ENCODE measurements at places on chromosomes 2 and 18. TPM values are rescaled to one million over a fixed set of nuclear protein-coding genes. Genes with fewer than 3 reads are reported as not detected.

- no peak overlapping the region for H3K27ac ChIP-seq
- H3K36me3 ChIP-seq: no peaks in the 10 kb centered on the region
- H3K4me3 ChIP-seq: no peak overlapping the region
- H3K27me3 ChIP-seq: no peaks in the 10 kb centered on the region
- no peaks in the 10 kb centered on the region for H3K4me1 ChIP-seq
Measured at GRCh38 chr18:50638884-50639420, 79.1 kb downstream of the MAPK4 start.

Gene NOTO
- not detected for total RNA-seq

Gene ID2
- 77.1 TPM for total RNA-seq

Gene ASB18
- total RNA-seq: not detected

DNA sequence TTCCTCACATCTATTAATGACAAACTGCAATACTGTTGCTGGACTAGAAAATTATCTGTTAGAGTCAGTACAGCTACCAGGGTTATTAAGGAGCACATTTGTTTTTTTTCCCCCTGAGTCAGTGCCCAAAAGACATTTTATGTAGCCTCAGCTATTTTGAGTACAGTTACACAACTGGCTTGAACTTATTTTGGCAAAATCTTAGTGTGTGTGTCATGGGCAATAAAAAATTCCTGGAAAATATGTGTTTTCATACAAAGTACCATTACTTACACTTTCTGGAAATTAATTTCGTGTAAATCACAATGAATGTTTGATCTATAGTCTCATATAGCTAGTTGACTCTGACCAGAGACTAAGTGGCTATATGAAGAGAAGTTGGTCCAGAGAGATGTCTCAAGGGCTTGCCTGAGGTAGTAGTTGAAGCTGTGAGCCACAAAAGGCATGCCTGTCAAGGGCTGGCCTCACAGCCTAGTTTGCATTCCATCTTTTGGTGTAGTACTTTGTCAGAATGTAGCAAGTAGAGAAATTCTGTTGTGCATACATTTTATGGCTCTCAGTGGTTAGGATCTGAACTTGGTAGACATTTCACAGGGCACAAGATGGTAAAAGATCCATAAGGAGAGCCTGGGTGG, 283.4 kb downstream of the MTX2 start:
- H3K36me3 ChIP-seq: no peaks in the 10 kb centered on the region
- no peak overlapping the region for H3K27ac ChIP-seq
- H3K4me3 ChIP-seq: no peak overlapping the region

DNA sequence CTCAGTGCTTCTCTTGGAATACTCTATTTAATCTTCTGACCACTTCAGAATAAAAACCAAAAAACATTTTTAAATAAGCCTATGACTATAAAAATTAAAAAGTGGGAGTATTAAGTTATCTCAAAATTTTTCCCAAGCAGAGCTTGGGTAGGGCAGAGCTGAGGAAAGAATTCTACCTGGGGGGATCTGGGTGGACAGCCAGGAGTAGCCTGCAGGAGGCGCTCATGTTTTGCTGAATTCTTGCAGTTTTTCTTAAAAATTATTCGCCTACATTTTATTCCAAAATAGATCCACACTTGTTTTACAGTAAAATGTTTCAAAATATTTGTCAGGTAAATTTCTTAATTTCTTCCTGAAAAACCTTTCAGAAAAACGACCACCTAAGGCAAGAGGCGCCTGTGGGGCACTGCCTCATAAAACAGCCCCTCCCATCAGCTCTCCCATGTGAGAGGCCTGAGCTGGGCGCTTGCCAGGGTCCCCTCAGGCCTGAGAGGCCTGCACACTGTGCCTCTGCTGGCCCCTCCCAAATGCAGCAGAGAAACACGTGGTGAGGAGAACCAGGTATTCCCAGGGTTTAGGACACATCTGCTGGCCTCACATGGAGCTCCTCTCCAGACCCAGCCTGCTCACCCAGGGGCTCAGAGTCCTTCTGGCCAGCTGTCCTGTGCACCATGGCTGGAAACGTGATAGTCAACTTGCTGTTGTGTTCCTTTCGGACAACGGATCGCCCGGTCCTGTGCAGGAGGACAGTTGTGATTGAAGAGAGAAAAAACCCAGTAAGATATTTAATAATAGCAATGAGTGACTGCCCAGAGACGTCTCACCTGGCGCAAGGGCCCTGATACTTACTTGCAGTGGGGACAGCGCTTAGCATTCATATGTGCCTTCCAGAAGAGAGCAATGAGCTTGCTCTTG, 17.5 kb downstream of the POLR1A start:
- H3K27ac ChIP-seq: no peak overlapping the region
- H3K27me3 ChIP-seq: no peaks in the 10 kb centered on the region
- H3K4me3 ChIP-seq: no peak overlapping the region
- no peak for DNase-seq

DNA sequence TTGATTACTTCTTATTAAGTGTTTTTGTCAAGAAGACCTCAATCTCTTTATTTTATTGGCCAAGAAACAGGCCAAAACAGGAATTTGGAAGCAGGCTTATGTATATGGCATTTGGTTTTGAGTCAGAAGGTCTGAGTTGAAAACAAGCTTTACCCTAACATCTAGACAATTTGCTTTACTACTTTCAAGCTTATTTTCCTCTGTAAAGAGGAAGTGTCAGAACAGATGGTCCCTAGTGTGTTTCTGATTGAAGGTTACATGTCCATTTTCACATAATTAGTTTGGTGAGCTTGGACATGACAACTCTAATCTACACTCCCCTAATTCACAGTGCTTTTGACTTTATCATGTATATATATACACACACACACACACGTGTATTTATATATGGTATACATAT, 19.8 kb upstream of the MAP4K4 start:
- no peak overlapping the region for H3K27ac ChIP-seq
- H3K4me1 ChIP-seq: no peaks in the 10 kb centered on the region
- DNase-seq: no peak
- no peak overlapping the region for H3K4me3 ChIP-seq
- no peaks in the 10 kb centered on the region for H3K27me3 ChIP-seq
- H3K36me3 ChIP-seq: no peaks in the 10 kb centered on the region

GRCh38 chr2:12486205-12487118, 230.3 kb upstream of the TRIB2 start:
- peaks cover 63% of the 10 kb centered on the region for H3K4me1 ChIP-seq
- H3K4me3 ChIP-seq: no peak overlapping the region
- no peaks in the 10 kb centered on the region for H3K36me3 ChIP-seq
- no peak for DNase-seq
- H3K27ac ChIP-seq: peak overlapping the region; percentile 42
- H3K27me3 ChIP-seq: no peaks in the 10 kb centered on the region

DNA sequence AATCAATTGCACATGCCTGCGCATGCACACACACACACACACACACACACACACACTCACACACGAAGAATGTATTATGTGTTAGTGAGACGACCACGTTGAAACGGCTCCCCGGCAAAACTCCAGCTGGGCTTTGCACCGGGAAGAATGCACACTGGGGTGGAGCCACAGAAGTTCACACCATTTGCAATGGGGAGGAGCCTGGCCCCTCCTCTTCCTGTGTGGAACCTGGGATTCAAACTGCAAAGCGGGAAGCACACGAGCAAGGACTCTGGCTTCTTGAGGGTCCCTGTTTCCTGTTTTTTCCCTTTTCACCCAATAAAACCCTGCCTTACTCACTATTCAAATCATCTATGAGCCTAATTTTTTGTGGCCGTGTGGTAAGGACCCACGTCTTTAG, 304.0 kb upstream of the TMEFF2 start:
- H3K36me3 ChIP-seq: no peaks in the 10 kb centered on the region
- no peaks in the 10 kb centered on the region for H3K27me3 ChIP-seq
- H3K4me3 ChIP-seq: no peak overlapping the region
- H3K4me1 ChIP-seq: no peaks in the 10 kb centered on the region

DNA sequence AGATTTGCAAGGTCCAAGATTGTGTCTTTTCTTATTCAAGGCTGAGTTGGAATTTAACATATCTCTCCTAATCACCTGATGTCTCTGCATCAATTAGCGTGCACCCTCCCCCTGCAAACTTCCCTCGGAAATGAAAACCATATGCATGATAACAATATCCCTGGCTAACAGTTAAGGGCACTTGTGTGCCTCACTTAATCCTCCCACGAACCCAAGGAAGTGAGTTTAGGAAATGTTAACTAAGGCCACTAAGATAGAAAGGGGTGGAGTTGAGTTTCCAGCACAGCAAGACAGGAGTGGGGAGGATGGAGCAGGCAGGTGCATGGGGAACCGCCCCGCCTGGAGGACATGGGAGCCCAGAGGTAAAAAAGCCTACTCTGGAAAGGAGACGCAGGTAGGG, 52.4 kb upstream of the PTMA start:
- H3K4me1 ChIP-seq: no peaks in the 10 kb centered on the region
- DNase-seq: no peak
- no peaks in the 10 kb centered on the region for H3K27me3 ChIP-seq
- H3K27ac ChIP-seq: no peak overlapping the region

- DNase-seq: no peak
- no peaks in the 10 kb centered on the region for H3K27me3 ChIP-seq
- no peak overlapping the region for H3K27ac ChIP-seq
- no peak overlapping the region for H3K4me3 ChIP-seq
Measured at GRCh38 chr2:240875228-240876034, 6.8 kb downstream of the AGXT start.

- no peak overlapping the region for H3K27ac ChIP-seq
- H3K4me3 ChIP-seq: no peak overlapping the region
- H3K27me3 ChIP-seq: no peaks in the 10 kb centered on the region
Measured at GRCh38 chr2:111678651-111679050, 205.3 kb downstream of the ANAPC1 start.

GRCh38 chr2:162261032-162261945, 18.0 kb upstream of the FAP start:
- DNase-seq: no peak
- H3K36me3 ChIP-seq: peaks cover 9% of the 10 kb centered on the region
- H3K27ac ChIP-seq: no peak overlapping the region
- no peaks in the 10 kb centered on the region for H3K27me3 ChIP-seq
- no peak overlapping the region for H3K4me3 ChIP-seq

- no peak for DNase-seq
- no peaks in the 10 kb centered on the region for H3K4me1 ChIP-seq
- no peak overlapping the region for H3K27ac ChIP-seq
- no peaks in the 10 kb centered on the region for H3K27me3 ChIP-seq
Measured at GRCh38 chr2:11389551-11390398, 45.3 kb upstream of the ROCK2 start.

DNA sequence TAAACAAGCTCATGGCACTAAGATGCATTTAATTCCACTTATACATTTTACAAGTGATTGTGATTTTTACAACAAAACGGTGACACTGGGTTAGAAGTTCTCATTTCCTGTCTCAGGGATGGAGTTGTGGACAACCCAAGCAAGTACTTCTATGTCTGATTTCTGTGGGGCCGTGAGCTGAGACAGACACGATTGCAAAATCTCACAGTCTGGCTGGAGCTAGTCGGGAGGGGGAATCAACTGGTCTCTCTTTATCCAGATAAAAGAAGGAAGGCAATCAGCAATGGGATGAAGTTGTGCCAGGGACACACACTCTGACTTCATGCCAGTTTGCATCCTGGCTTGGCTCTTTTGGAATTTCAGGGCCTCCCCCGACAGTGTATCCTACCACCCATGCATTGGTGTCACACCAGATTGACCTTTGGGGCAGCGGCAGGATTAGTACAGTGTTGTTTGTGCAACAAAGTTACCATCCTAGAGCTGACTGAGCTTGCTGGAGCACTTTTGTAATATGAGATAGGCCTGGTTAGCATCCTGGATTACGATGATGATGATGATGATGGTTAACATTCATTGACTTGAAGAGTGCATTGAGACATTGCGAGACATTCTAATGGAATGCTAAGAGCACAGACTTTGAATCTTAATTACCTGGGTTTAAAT, 98.8 kb downstream of the CTAGE1 start:
- H3K27me3 ChIP-seq: no peaks in the 10 kb centered on the region
- H3K27ac ChIP-seq: no peak overlapping the region
- DNase-seq: no peak
- no peak overlapping the region for H3K4me3 ChIP-seq
- peaks cover under 1% of the 10 kb centered on the region for H3K4me1 ChIP-seq

DNA sequence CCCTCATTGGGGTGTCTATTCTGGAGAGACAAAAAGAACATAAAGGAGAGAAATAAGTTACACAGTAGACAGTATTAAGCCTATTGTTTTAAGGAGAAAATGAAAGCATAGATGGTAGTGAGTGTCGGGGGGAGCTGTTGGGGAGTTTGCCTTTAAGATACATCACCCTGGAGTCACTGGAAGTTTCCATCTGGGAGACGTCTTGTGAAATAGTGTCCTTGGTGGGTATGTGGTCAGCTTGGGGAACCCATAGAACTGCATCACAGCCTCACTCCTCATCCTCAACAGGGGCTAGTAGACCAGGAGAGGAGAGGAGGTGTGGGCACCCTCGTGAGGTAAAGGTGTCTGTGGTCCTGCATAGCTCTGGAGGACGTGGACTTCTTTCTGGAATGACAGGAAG, 60.6 kb downstream of the RNF144A start:
- H3K27ac ChIP-seq: no peak overlapping the region
- H3K4me3 ChIP-seq: no peak overlapping the region
- no peak for DNase-seq
- H3K4me1 ChIP-seq: no peaks in the 10 kb centered on the region
- H3K36me3 ChIP-seq: no peaks in the 10 kb centered on the region

Gene GPR75
- 2.9 TPM for total RNA-seq

Gene NEMP2
- 11.1 TPM for total RNA-seq

GRCh38 chr2:211455216-211455841, 898.9 kb downstream of the CPS1 start:
- peak; percentile 6 for DNase-seq
- no peaks in the 10 kb centered on the region for H3K27me3 ChIP-seq
- H3K4me1 ChIP-seq: no peaks in the 10 kb centered on the region
- H3K36me3 ChIP-seq: no peaks in the 10 kb centered on the region
